CD4-positive, alpha-beta T cell treated with Interleukin-4 for 4 hours (primary cell): ENCODE measurements at places on chromosomes 11 and 22.

DNA sequence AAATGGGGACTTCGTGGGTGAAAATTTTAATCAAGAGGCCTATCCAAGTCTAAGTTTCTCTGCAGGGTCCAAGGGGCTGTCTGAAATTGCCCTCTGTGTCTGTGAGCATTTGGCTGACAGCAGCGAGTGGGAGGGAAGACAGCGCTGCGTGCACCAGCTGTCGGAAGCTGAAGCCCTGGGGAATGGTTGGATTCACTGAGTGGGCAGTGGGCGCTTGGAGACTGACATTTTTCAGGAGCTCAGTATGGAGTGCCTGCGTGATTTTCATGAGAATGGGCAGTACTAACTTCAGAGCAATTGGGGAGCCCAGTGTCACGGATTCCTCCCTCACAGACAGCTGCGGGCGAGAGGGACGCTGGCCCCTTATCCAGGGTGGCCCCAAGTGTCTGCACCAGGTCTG lies 388.8 kb upstream of the B3GAT1 start:
- no peak for DNase-seq

GRCh38 chr11:75557666-75558494 lies 4.2 kb upstream of the SERPINH1 start:
- DNase-seq: no peak

DNA sequence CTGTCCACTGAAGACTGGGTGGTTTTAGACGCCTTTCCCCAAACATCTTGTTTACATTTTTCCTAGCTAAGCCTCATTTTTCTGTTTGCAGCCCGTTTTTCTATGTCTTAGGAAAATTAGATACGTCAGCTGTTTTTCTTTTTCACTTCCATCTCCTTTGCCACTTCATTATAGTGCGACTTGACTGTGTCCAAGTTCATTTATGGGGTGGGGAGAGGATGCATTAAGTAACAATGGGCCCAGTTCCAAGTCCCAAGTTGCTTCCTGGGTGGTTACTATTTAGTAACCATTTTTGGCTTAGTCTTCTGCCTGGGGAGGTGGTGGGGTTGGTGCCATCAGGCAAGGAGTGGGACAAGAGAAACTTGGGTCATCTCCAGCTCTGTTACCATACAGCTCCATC lies 83.0 kb downstream of the TRAF6 start:
- DNase-seq: no peak

DNA sequence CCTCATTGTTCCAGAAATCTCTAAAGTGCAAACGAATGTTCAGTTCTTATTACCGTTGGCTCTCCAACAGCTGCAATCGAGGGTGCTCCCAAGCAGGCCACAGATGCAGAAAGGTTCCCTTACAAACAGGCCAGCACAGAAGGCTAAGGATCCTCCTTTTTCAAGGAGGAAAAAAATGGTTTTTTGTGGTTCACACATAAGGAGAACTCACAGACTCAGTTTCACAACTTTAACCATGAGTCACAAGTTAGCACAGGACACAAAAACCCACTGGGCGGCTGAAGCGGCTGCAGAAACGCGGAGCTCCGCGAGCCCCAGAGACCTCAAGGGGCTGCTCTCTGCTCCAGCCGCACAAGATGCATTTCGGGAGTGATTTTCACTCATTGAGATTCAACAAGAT lies 98.2 kb upstream of the PRR5 start:
- no peak for DNase-seq

GRCh38 chr11:131745405-131745804 lies 375.0 kb downstream of the NTM start:
- DNase-seq: no peak

DNA sequence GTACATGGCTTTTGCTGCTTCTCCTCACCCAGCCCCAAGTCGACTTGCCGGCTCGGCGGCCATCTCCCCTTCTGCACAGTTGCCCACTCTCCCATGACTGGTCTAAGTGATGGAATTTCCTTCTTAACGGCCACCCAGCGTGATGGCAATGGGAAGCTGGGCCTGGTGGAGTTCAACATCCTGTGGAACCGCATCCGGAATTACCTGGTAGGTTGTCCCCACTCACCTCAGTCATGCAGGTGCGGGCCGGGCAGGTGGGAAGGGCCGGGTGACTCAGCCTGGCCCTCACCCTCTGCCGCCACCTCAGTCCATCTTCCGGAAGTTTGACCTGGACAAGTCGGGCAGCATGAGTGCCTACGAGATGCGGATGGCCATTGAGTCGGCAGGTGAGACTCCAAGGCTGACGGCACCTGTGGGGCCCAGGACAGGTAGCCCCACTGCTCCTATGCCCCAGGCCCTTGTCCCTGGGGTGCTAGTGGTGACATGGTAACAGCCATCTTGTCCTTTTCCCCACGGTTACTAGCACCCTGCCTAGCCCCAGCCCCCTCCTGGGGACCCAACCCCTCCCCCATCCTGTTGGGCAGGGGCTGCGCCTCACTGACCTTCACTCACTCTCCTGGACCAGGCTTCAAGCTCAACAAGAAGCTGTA lies 28.1 kb downstream of the CAPN1 start:
- DNase-seq: no peak
